Glutamatergic neuron (in vitro differentiated cells): ENCODE measurements at places on chromosomes 7 and 10. TPM values are rescaled to one million over a fixed set of nuclear protein-coding genes. Genes with fewer than 3 reads are reported as not detected.

Gene FAM237B
- total RNA-seq: not detected

Gene IGF2BP3
- total RNA-seq: 47.0 TPM

Gene ASZ1
- not detected for total RNA-seq

Gene GSAP
- total RNA-seq: 0.76 TPM

Gene GBX1
- total RNA-seq: not detected

Gene IL15RA
- not detected for total RNA-seq

Gene LBX1
- total RNA-seq: not detected

Gene PODXL
- 12.3 TPM for total RNA-seq

DNA sequence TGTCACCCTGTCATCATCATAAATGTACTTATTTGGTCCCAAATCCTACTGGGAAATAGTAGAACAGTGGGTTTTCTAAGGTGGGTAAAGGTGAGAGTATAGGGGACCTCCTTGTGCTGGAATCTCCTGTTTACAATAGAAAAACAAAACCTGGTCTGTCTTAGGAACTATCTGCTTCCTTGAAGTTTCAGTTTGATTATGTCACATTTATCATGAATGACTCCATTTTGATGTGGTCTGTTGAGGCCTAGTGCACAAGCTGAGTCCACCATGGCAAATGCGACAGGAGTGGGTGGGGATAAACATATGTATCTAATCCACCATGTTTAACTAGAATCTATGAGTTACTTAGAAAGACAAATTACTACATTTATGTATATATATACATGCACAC is 13.0 kb upstream of the REPIN1 start:
- no peak for DNase-seq

DNA sequence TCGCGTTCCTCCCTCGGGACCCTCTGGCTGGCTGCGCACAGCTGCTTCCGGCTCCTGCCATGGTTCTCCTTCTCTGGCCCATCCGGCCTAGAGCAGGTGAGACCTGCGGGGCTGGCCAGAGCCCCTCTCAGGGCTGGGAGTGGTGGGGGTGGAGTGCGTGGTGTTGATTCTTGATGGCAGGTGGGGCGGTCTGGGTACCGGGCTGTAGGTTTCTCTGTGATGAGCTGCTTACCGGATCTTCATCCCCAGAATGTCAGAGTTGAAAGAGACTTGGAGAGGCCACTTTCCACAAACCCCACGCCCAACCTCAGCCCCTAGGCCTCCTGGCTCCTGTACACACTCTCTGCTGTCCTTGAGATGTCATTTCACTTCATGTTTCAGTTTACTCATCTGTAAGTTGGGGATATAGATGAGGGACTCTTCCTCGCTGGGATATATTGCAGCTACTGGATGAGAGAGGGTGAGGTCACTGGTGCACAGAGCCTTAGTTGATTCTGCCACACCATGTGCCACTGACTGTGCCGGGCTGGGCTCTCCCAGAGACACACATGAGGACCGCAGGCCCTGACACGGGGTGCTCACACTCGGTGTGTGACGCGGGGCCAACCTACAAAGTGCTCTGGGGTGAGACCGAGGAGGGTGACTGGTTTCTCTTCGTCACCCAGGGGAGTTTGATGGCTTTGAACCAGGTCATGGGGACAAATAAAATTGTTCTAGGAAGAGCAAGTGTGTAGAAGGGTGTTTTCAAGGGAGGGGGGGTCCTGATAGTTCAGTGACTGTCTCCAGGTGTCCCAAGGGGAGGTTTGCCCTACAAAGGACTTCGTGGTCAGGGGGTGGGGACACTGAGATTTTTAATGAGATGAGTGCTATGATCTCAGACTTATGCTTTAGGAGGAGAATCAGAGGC is 29.5 kb downstream of the ZNF775 start:
- DNase-seq: no peak

GRCh38 chr10:37434091-37434490 is 308.7 kb downstream of the ANKRD30A start:
- no peak for DNase-seq

DNA sequence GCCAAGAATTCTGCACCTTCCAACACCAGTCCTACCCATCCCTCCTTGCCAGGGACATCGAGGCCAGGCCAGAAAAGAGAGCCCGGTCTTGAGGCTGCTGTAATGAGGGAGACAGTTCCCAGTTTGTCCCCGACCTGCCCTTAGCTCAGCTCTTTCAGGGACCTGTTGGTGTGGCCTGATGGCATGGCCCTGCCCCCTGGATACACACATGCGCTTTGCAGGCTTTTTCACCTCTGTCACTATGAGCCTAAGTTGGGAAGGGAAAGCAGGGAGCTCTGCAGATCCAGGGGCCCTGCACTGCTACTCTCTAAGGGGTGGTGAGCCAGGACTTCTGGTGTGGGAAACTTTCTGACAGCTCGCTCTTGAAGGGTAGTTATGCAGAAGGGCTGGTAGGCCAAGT is 2.1 kb downstream of the SCD start:
- no peak for DNase-seq

DNA sequence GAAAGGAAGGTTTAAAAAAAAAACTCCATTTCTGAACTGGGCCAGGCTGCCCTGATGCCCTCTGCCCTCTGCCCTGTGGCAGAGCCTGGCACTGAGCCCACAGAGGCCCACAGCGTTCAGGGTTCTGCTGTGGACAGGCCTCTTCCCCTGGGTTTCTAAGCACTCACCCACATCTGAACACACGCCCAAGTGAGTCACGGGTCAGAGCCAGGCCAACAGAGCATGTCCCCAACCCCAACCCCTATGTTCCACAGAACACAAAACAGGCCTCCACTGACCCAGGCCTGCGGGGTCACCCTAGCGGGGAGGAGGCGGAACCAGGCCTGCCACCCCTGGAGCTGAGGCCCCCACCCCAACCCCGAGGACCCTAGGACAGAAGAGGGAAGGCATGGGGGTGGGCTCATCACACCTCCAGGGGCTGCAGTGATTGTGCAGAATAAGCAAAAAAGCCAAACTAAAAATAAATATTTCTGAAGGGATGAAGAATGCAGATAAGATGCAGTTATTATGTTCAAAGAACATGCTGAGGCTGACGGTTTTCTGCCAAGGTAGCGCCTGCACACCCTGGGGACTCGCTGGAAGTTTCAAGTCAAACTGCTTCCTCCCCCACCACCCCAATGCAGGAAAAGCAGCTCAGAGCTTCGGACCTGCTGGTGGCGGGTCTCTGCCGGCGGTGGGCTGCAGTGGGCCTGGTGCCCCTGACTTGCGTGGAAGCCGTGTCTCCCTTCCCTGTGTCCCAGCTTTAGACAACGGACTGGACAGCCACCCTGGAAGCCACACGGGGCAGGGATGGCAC is 5.4 kb downstream of the WDR86 start:
- no peak for DNase-seq

DNA sequence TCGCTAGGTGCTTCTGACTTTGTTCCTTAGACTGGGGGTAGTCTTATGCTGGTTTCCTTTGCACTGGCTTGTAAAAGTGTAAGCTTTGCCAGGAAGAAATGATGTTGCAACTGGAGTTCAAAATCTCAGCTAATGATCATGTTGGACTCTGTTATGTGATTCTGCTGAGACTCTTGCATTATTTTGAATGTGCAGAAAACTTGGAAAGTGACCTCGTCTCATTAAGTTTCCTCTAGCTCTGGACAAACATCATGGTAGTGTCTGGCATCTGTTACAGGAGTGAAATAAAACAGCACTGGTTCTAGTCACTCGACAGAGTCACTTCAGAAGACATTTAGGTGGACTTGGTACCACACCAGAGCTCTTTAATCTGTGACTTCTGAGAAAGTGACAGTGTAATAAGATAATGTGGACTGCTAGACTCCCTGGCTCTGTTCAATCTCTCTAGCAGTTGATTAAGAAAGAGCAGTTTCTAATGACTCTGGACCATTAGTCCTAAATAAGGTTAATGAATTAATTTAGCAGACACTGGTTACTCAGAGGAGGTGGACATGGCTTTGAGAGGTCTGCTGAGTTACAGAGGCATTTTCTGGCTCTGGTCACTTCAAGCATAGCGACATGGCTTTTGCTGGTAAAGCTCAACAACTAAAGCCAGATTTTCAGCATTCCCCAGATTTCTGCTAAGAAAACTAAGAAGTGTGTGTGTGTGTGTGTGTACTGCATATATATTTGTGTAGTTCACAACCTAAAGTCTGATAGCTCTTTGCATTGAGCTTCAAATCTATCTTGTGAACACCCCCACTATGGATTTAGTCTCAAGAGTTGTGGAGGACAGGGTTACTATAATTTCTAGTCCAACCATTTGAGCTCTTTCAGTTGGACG is 2.0 kb downstream of the NRP1 start:
- no peak for DNase-seq

- DNase-seq: no peak
Observed at GRCh38 chr7:49822856-49823255, 49.4 kb downstream of the VWC2 start.

DNA sequence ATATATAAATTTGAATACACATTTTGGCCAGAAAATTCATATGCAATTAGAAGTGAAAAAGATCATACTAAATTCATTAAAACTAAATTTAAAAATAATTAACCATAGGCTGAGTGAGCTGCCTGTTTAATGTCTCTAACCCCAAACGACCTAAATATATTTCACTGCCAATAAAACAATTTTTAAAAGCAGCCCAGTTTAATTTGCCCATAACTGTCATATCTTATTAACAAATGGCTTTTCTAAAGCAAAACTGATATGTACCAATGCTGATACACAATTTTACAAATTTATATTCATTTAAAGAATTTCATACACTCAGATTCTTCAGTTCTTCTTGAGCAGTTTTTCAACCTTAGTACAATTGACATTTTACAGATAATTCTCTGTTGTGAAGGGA is 99.9 kb downstream of the CACNA2D1 start:
- no peak for DNase-seq

DNA sequence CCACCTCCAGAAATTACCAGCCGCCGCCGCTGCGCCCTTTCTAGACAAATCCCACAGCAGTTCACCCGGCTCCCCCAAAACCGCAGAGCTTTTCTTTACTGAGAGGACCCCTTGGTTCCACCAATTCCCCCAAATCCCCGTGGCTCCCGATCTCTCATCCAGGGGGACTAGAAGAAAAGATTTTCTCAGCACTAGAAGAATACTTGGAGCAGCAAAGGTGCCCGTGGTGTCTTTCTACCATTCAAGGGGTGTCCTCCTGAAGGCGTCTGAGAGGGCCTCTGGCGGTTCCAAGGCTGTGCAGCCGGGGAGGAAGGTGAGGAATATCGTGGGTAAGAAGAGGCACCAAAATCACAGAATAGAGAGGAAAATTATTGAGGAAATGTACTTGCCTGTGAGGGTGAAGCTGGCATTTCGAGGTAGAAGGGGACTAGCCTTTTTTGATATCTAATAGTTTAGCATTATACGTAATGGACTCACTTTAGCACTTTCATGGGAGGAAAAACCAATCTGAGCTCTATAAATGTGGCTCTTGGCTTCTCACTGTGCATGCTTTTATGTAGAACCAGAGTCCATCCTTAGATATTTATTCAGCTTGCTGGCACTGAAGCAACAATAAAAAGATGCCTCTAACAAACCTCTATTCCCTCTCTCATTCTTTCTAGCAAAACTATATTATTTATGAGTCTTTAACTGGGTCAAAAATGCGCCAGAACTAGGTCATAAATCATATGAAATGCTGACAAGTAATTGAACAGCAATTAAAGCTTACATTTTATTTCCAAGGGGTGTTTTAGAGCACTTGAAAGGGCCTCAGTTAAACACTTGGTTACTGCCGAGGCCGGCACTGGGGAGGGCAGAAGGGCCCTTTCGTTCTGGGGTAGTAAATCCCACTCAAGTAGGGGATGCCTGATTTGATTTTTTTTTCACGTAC is 13.8 kb upstream of the HOXA2 start:
- DNase-seq: no peak

DNA sequence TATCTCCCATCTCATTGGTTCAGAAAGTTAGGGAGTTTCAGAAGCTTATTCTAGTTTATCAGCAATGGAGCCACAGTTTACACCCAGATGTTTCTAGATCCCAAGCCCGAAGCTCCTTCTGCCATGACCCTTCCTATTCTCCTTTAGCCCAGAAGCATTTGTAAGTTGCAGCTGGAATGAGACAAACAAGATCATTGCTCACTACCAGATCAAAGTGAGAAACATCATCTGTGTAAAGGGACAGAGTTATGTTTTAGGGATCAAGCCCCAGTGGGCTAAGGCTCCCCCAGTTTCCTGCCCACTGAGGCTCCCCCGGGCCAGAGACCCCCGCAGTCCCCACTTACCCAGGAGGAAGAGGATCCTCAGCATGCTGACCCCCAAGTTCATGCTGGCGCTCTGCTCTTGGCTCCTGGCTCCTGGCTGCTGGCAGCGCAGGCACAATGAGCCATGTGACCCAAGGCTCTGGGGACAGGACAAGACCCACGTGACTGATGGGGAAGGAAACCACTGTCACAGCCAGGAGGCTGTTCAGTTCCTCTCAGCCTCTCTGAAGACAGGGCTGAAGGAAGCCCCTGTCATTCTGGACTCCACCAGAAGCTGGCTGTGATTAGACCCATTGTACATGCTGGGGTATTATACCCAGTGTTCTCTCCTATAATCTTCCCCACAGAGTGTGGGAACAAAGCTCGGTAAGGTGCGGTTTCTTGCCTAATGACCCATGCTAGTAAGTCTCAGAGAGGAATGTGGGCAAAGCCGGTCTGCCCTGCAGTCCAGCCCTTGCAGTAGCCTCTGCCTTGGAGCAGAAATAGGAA is at the start of gene TMEM273:
TMEM273 (minus strand) TSS at position 442 of the 812 bp plus-strand sequence; CDS start at position 387, 55 bp downstream.
- DNase-seq: no peak

GRCh38 chr10:102735065-102735562 is 8.6 kb upstream of the WBP1L start:
- no peak for DNase-seq

GRCh38 chr7:119184124-119184788 is 959.8 kb downstream of the ANKRD7 start:
- DNase-seq: no peak

DNA sequence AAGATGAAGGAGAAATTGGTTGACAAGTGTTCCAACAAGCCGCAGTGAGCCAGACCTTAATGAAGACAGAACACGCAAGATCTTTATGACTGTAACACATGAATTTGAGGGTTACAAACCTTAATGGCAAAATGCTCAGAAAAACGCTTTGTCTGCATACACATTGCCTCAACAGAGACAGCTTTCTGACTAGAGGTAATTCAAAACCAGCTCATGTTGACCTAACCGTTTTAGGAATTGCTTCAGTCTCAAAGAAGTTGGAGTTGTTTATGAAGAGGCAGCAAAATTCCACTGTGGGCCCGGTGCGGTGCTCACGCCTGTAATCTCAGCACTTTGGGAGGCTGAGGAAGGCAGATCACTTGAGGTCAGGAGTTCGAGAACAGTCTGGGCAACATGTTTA is 2.2 kb upstream of the GTF2I start:
- no peak for DNase-seq
